ENCODE measurements at places on chromosomes 6 and 20. TPM values are rescaled to one million over a fixed set of nuclear protein-coding genes. Genes with fewer than 3 reads are reported as not detected.

Gene CST4
- not detected for total RNA-seq

DNA sequence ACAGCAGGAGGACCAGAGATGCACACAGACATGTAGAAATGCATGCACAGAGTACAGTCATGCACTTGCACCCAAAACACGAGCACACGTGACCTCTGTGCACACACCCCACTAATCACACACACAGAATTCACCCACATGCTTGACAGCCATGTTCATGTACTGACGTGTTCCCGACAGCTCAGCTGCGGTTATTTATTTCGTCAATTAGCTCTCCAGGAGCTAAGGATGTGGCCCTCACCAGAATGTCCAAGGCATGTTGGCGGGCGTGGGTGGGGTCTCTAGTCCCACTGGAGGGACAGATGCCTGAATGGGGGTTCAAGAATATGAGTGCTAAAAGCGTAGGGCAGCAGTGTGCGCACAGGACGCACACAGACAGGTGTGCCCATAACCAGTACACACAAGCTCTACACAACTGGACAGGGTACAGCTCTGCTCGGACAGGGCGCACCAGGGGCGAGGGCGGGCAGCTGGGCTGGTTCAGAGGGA, 571 bp upstream of the PRPF6 start:
- H3K36me3 ChIP-seq = peaks cover 32% of the 10 kb centered on the region
- H3K4me3 ChIP-seq = peak overlapping the region; percentile 87
- peak overlapping the region; percentile 98 for H3K27ac ChIP-seq
- no peaks in the 10 kb centered on the region for H3K27me3 ChIP-seq

DNA sequence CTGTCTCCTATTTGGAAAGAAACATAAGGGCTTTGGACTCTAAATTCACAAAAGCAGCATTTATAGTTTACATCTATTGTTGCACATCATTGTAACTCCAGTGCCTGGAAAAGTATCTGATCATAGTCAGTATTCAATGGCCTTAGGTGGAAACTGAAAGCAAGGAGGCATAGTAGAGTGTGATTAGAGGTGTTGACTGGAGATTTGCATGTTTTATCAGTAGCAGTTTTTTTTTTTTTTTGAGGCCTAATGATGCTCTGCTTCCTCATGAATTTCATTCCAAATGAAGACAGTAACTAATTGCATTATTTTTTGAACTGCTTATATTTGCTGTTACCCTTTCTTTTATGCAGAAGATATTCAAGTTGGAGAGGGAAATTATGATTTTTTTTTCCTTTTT, 213.2 kb upstream of the FLRT3 start:
- no peak for DNase-seq
- no peak overlapping the region for H3K4me3 ChIP-seq
- no peaks in the 10 kb centered on the region for H3K36me3 ChIP-seq
- H3K4me1 ChIP-seq = no peaks in the 10 kb centered on the region
- no peaks in the 10 kb centered on the region for H3K27me3 ChIP-seq
- H3K27ac ChIP-seq = no peak overlapping the region

Gene GJA1
- not detected for total RNA-seq
